ENCODE measurements at places on chromosomes 5 and 9.

GRCh38 chr9:36486933-36487481 lies 85.7 kb upstream of the MELK start:
- DNase-seq = peak; percentile 57

DNA sequence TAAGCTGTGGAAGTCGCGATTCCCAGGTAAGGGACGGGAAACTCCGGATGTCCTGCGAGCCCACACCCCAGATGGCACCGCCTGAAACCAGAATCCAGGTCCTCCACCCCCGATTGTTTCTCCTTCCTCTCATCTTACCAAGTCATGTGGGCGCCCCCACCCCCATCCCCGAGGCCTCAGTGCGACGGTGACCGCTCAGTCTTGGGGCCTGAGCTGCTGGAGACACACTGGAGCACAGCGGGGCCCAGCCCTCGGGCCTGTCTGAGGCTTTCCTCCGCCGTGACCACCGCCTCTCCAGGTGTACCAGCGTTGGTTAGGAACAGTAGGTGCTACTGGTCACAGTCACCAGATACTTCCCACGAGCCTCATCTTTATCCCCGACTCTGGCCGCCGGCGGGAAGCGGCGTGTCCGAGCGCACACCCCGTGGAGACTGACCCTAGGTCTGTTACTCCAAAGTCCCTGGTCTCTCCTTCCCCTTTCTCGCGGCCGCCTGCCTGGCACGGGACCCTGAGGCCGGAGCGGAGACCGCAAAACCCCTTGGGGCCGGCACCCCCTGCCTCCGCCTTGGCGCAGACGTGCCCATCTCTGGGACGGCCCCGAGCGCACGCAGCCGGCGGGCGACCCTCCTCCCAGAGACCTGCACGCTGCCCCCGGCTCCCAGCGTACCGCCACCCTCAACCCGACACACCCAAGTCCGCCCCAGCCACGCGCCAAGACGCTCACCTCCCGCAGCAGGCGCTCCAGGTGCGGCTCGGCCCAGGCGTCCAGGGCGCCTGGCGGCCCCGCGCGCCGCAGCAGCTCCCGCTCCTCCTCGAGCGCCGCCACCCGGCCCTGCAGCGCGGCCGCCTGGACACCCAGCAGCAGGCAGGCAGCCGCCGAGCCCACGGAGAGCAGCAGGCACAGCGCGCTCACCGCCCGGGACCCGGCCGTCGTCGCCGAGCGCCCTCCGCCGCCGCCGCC lies 733 bp downstream of the COL23A1 start:
- no peak for DNase-seq

DNA sequence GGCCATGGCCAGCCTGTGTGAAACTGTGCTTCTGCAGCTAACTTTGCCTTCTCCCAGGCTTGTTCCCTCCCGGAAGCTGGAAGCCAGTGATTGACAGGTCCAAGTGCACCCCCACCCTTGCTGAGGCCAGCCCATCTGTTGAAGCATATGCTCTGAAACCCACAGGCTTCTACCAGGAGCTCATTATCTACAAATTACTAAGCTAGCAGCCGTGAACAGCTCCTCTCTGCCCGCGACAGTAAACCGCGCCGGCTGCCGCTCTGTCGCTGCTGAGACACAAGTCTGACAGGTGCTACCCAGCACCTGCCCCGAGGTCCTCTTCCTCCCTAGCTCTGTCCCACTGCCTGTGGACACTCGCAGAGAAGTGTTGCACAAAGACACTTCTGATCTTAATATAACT lies 490.9 kb downstream of the GADD45G start:
- no peak for DNase-seq

DNA sequence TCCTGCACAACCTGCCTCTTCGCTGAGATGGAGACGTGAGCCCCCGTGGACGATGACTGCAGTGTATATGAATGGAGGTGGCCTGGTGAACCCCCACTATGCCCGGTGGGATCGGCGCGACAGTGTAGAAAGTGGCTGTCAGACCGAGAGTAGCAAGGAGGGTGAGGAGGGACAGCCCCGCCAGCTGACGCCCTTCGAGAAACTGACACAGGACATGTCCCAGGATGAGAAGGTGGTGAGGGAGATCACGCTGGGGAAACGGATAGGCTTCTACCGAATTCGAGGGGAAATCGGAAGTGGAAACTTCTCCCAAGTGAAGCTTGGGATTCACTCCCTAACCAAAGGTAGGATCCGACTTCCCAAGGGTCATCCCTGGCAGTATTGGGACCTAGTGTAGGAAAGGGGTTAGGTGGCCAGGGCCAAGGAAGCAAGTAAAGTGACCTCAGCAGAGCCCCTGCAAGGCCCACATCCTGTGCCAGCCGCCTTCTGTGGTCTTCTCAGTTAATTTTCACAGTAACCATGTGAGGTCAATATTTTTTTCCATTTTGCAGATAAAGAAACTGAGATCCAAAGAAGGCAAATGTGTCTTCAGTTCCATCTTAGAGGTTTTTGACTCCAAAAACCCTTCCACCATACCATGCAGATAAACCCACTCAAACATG lies 53.8 kb downstream of the NIM1K start:
- DNase-seq = no peak

DNA sequence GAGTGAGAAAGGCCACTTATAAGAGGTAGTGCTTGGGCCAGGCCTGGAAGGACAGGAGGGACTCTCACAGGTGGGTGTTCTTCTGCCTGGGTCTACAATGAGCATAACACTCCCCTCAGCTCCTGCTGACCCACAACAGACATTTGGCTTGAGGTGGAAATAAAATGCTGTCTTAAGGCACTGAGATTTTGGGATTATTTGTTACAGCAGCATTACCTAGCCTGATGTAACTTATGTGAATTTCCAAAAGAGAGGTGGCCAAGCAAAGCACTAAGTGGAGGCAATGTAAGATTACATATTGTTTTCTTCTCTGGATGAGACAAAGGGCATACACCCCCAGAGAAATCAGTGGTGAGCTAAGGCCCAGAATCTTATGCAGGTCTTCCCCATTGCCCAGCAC lies 221.5 kb downstream of the PAX5 start:
- DNase-seq = no peak

GRCh38 chr5:179301376-179301775 lies 43.9 kb downstream of the ADAMTS2 start:
- no peak for DNase-seq

- DNase-seq = no peak
Observed at GRCh38 chr5:3537942-3538341, 57.7 kb upstream of the IRX1 start.

DNA sequence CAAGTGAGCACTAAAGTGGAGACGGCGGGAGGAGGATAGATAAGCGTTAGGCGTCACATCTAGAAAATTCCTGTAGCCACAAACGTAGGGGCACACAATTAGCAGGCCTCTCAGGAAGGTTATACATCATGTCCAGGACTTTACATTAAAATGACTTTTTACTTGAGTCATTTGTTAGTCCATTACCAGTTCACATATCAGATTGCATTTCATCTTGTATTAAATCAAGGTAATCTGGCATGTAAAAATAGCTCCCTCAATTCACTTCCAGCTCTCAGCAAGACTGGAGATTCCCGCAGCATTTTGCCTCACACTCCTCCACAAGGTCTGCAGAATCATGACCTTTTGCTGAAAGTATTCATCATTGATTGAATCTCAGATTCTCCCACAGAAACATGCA lies 118.8 kb downstream of the PRDM6 start:
- DNase-seq = no peak
